Activated effector memory CD4-positive, alpha-beta T cell treated with Interleukin-2 at 50 U/mL for 16 hours (primary cell): ENCODE measurements at places on chromosomes 1 and 21.

DNA sequence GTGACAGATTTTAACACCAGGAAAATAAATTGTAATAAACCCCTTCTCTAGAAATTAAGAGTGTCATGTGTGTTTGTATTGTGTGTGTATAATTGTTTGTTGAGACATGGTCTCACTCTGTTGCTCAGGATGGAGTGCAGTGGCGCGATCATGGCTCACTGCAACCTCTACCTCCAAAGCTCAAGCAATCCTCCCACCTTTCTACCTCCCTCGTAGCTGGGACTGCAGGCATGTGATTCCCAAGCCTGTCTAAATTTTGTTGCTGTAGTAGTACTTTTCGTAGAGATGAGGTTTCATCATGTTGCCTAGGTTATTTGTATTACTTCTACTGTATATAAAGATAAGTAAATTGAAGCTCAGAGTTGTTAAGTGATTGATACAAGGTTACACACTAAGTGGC is 68.5 kb upstream of the RAVER2 start:
- DNase-seq = no peak

DNA sequence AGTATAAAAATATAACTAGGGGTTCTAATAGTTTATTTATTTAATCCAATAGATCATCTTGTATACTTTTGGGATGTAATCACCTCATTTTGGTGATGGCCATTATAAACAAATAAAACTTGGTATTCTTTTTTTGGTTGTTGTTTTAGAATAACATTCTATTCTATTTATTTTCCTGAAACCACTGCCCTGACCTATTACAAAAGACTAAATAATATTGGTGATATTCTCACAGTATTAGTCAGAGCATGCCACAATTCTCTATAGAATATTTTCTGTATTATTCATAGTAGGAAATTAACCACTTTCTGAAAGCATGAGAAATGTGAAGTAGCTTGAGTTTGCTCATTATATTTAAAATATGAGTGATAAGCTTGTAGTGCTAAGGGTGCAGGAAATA is 54.1 kb upstream of the LRRC7 start:
- DNase-seq = no peak

DNA sequence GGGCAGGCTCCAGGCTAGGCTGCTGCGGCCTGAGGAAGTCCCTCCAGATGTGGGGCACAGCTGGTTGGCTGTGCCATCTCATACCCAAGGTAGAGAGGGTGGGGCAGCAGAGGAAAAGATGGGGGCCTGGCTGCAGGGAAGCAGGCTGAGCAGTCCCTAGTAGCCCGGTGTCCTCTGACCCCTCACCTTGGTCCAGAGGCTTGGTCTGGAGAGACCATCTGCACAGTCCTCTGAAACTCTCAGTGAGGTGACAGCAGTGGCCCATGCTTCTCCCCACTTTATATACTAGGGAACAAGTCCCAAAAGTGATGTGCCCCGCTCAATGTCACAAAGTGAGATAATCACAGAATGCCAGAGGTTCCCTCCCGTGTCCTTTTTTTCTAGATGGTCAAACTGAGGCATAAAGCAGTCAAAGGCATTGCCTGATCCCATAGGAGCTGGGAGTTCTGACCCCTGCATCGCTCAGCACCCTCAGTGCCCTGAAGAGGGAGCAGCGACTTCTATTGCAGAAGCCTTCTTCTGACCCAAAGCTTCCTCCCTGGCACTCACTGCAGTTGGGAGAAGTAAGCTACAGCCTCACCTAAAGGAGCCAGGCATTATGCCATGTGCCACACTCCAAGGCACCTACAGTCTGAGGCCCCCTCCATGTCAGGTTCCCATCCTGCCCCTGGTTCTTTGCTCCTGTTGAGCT is 45.5 kb downstream of the TRABD2B start:
- no peak for DNase-seq

DNA sequence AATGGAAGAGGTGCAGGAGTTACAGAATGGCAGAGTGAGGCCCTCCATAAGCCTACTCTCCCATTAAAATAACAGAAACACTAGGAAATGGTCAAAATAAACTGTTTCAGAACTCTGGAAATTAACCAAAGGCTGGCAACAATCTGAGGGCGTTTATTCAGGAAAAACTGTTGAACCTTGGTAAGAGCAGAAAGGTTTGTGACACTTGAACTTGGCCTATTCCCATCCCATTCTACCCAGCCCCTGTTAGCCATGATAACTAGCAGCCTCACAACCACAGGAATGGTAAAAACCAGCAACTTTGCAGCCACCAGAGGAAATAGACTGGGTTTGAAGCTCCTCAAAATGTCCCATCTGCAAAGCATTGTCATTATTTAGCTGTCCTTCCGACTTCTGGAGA is 256.8 kb downstream of the RHOU start:
- no peak for DNase-seq

GRCh38 chr1:62333441-62333840 is 14.2 kb upstream of the KANK4 start:
- no peak for DNase-seq

DNA sequence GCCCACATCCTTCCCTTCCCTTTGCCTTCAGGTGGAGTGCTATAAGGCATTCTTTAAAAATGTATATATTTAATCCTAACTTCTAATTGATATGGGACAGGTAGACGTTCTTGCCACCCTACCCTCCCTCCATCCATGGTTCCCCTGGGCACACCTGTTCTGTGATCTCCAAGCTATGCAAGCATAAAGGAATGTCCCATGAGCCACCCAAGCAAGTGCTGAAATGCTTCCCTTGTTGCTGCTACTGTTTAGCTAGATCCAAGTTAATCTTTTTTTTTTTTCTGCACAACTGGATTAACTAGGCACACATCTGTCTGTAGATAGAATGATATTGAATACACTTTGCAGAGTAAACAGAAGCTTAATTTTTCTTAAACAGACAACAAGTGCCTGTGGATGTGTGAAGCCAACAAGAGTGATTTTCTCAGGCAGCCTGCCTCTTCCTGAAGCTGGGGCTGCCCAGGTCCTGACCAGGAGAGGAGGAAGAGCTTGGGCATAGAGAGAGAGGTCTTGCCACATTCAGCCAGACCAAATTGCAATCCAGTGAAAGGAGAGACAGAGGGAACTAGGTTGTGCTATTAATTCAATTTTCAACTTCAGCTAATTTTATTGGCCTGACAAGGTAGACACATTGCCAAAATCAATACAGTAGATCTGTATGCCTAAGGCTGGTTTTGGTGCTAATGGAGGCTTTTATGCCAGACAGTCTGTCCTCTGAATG is 28.2 kb upstream of the ATP1B1 start:
- DNase-seq = no peak

DNA sequence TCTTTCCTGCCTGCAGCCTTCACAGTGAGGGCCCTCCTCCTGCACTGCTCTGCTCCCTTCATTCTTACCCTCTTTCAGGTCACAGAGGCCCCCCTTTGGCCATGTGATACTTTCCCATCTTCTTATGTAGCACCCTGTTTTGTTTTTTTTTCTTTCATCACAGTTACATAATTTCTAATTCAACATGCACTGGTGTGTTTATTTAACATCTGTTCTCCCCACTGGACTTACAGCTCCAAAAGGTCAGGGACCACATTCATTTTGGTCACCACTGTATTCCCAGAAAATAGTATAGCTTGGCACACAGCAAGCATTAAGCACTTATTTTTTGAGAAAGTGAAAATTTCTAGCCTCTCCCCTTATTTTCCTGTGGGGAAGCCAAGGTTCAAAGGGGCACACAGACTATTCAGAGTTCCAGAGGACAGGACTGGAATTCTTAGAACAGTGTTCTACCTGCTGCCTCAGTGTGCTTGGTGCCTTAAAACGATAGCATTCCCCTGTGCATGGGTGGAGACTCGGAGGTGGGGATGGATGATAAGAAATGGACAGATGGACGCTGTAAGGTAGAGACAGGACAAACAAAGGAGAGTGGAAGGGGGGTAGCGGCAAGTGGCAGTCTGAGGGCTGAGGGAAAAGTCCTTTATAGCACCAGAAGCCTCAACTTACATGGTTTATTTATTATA is 5.3 kb downstream of the DENND2D start:
- DNase-seq = no peak

DNA sequence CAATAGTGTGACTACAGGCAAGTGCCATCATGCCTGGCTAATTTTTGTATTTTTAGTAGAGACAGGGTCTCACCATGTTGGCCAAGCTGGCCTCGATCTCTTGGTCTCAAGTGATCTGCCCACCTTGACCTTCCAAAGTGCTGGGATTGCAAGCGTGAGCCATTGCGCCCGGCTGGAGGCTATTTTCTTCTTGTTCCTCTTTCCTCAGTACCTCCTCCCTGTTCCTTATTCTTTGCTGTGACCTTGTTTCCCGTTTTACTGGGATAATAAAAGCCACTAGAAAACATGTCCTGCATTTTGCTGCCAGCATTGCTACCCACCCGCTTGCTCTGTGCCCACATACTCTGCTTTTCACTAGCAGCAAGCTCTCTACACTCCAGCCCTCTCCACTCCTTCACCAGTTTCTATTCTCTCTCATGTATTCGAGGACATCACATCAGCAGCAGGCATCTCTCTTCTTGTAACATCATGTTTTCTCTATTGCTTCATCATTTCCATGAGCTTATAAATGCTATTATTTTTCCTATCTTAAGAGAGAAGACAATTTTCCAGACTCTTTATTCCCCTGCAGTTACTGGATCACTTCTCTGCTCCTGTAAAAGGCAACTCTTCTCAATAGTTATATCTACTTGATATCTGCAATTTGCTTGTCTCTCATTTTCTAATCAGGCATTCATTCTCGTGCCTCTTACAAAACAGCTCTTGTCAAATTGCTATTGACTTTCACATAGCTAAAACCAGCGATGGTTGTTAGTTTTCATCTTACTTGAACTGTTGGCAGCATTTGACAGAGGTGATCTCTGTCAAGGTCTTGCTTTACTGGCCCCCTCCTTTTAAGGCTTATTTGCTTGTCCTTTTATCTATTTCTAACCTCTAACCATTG is 34.5 kb upstream of the C21orf91 start:
- DNase-seq = no peak

DNA sequence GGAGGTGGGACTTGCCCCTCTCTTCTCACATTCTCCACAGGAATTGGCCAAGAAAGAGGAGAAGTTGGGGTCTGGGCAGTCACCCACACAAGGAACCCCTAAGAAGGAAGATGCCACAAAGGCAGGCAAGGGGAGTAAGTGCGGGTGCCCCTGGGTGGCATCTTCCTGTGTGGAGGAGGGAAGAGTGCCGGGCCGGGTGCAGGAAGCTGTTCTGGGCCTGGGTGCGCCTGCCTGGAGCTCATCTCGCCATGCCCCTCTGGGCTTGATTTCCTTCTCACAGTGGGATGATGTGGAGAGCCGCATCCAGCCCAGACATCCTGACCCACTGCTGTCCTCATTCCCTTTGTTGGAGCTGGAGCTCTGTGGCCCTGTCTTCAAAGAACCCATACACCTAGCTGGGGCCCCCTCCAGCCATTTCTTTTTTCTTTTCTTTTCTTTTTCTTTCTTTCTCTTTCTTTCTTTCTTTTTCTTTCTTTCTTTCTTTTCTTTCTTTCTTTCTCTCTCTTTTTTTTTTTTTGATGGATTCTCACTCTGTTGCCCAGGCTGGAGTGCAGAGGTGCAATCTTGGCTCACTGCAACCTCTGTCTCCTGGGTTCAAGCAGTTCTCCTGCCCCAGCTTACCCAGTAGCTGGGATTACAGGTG is 9.3 kb downstream of the LRRC71 start:
- no peak for DNase-seq

GRCh38 chr1:68225781-68226180 is 6.5 kb downstream of the WLS start:
- no peak for DNase-seq

GRCh38 chr1:117930173-117930447 is 571 bp downstream of the WDR3 start:
- no peak for DNase-seq

DNA sequence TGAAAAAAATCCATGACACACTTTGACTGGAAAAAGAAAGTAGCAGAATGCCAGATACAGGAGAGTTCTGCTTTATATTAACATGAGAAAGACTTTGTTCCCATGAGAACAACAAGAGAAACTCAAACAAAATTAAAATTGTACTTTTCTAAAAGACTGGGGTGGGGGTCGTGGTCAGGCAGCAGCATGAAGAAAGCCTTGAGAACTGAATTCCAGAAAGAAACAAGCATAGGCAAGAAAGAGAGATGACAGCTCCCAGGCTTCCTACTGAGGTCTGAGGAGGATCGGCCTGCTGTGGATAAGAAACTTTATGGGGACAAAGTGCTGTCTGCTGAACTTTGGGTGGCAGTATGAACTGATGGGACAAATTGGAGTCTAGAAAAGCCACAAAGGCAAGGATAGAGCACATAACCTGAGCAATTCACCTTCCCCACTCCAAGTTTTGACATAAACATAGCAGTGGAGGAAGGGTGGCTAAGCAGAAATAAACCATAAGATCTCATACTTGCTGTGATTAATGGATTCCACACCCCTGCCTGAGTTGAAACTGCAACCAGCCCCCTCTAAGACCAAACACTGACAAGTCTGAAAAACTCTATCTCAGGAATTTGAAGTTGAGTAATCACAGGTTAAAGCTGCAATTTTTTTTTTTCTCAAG is 43.7 kb downstream of the COL6A1 start:
- DNase-seq = no peak
